Thymus (tissue), 14 donors: ENCODE measurements at places on chromosomes 6 and 20. TPM values are rescaled to one million over a fixed set of nuclear protein-coding genes. Genes with fewer than 3 reads are reported as not detected.

PRND gene
- 0.14 TPM for polyA plus RNA-seq

- DNase-seq, result no peak
Observed at GRCh38 chr20:19557291-19557690, 200.8 kb upstream of the RIN2 start.

DNA sequence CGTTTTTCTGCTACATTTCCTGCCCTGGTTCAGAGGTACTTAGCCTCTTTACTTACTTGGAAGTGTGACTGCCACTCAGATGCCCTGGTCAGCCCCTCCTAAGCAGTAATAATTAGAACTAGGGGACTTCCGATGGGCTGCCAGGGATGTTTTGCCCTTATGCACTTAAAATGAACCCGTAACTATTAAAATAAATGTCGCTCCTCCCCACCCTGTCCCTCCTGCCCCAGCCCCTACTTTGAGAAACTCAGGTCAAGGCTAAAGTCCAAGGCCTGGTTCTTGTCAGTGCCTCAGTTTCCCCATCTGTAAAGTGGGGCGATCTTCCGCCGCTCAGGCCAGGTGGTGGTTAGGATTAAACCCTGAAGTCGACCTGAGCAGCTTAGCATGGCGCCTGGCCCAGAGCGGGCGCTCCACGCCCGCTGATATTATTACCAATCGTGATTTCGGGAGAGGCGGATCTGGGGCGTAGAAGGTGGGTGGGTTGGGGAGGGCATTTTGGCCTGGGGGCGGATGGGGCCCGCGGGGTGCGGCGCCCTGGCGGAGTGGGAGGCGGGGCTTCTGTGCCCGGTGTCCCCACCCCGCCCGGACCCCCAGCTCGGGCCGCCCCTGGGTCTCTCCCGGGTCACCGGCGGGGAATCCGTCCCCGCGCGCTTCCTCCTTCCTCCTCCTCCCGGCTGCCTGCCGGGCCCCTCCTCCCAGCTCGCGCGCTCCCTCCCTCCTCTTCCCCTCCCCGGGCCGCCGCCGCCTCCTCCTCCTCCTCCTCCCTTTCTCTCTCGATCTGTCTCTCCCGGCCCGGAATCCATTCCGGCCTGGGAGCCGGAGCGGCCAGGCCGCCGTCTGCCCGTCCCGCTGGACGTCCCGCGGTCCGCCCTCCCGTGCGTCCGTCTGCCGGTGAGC lies at the start of gene SRC:
TSS of gene SRC (plus strand) at position 802 of the 897 bp plus-strand sequence. CDS start 38,014 bp downstream, outside the sequence.
- peak; percentile 34 for DNase-seq

GRCh38 chr6:56528412-56528841 lies 114.3 kb downstream of the DST start:
- no peak for DNase-seq

DNA sequence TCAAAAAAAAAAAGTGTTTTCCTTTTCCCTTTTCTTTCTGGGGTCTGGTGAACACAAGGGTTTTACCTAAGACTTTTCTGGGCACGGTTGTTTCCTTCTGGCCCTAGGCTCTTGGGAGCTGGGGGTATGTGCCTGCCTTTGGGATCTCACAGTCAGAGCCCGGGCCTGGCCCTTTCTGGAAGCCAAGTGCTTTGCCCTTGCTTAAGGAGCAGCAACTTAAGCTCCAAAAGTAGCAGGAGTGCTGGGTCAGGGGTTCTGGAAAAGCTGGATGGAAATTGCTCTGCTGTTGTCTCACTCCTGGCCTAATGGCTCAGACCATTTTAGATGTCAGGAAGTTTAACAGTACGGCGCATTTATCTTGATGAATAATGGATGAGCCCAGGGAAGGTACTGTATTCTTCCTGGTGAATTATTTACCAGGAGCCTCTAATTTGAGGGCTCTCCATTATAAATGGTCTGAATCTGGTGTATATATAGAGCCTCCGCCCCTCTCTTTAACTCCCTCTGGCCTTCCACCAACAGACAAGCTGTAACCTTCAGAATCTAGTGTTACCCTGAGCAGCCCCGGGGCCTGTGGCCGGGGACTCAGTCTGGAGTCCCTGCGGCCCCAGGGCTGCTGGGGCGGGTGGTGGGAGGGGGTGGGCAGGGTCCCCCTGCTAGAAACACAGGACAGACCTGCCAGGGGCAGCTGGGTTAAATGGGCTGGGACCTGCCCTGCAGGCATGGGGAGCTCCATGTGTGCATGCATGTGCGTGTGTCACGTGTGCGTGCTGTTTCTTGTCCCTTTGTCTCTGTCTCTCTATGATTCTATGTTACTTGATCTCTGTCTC lies 37.5 kb downstream of the PTK7 start:
- no peak for DNase-seq

DNA sequence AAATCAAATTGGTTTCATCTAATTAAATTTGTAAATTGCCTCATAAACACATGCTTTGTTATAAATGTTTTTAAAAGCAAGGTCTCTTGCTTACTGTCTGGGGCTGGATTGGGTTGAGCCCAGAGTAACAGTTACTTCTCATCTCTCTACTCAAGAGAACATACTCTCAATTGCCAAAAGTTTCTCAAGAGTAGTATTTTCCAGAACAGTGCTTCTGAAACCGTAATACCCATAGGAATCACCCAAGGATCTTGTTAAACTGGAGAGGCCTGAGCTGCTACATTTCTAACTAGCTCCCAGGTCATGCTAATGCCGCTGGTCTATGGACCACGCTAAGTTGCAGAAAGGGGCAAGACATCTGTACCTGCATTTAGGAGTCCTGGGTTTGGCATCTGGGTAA lies 744.9 kb downstream of the PTPRT start:
- DNase-seq, result no peak
